ENCODE measurements at places on chromosomes 5 and 9.
A peak's percentile ranks its signal among the peaks of the same experiment; 100 is the strongest.

DNA sequence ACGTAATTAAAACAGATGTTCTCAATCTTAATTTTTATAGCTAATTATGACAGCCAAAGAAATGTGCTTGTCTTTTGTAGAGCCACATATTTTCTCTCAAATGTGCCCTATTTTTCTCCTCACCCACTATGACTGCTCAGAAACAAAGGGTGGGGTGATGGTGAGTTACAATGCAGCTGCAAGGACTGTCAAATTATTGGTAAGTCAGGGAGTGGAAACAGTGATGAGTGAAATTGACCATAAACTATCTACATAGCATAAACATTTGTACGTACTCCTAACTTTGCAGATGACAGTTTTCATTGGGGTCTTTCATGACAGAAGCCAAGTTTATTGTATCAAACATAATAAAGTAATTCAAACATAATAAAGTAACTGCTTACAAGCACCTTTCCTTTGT, 215.9 kb downstream of the MCTP1 start:
- DNase-seq = no peak

DNA sequence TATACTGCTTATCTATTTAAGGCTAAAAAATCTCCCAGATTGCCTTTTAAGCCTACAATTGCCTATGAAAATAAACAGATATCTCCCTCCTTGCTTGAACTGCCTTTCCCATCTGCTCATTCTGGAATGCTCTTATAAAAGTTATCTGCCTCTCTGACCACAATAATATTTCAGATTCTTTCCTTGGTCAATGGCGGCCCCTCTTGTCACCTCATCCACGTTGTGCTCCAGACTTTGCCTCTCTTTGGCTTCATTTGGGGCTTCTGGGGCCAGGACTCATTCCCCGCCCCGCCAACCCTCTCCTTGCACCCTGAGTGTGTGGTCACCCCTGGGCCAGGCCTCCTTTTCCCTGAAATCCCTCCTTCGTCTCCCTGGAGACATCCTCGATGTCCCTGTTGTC, 110.0 kb upstream of the RPS23 start:
- DNase-seq = peak; percentile 89

DNA sequence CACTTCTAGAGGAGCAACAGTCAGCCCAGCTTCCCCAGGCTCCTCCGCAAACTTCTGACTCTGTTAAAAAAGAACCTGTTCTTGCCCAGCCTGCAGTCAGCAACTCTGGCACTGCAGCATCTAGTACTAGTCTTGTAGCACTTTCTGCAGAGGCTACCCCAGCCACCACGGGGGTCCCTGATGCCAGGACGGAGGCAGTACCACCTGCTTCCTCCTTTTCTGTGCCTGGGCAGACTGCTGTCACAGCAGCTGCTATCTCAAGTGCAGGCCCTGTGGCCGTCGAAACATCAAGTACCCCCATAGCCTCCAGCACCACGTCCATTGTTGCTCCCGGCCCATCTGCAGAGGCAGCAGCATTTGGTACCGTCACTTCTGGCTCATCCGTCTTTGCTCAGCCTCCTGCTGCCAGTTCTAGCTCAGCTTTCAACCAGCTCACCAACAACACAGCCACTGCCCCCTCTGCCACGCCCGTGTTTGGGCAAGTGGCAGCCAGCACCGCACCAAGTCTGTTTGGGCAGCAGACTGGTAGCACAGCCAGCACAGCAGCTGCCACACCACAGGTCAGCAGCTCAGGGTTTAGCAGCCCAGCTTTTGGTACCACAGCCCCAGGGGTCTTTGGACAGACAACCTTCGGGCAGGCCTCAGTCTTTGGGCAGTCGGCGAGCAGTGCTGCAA, 72.8 kb downstream of the NUP214 start:
- DNase-seq = no peak

- DNase-seq = no peak
Observed at GRCh38 chr5:53243403-53243802, 133.8 kb upstream of the MOCS2 start.

DNA sequence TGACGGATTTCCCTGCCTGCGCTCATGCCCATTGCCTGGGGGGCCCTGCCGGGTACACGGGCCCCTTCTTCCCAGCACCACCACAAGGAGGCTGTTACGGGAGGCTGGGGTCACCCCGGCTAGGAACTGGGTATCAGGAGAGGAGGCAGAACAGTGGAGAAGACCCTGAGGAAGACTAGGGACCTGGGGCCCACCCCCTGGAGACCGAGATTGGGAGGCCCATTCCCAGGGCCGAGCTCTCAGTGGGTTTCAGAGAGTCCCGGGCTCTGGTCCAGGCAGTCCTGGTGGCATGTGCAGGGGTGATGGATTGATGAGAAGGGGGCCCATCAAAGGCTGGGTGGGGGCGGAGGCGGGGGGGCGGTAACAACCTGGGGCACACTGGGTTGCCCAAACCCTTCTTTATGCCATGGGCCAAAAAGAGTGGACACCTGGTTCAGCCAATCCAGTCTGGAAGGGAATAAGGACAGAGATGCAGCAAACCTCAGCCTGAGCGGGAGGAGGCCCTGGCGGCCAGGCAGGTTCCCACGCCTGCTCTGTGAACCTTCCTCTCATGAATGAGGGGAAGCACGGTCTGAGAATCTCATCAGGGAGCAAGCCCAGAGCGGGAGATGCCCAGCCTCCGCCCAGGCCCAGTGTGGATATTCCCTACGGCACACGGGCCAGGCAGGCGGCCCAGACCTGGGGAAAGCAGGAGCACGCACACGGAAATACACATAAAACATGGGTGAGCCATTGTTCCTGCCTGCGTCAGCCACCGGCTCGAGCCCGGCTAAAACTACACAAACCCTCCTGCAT, 785 bp upstream of the P4HA2 start:
- no peak for DNase-seq

- DNase-seq = no peak
Observed at GRCh38 chr9:134929193-134930158, 11.8 kb upstream of the FCN1 start.

- DNase-seq = no peak
Observed at GRCh38 chr9:103226647-103227013, 231.5 kb downstream of the CYLC2 start.

DNA sequence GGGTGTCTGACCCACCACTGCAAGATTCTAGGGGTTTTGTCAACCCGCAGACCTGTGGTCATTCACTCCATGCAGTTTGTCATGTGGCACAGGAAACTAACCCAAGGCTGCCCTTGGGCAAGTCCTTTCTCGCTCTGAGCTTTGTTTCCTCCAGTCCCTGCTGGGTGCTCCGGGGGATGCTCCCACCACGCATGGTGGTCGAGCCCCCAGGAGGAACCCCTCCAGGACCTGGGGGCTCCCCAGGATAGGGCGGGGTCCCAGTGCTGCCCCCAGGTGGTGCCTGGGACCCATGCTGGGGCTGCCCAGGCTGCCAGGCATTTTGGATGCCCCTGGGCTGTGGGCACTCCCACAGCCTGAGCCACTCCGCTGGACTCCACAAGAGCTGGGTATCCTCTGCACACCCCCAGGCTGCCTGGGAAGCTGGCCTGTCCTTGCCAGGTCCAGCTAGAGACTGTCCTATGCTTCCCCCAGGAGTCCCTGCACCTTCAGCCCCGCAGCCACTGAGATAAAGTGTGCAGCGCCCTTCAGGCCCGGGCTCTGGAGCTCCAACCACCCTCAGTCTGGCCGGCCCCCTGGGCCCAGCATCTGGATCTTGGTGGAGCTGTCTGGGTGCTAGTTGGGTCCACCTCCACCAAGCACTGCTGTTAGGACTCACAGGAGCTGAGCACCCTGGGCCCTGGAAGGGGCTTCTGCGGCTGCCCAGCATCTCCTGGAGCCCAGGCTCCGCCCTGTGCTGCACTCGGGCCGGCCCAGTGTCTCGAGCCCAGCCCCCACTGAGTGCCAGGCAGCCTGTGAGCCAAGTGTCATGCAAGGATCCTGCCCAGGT, 104.3 kb downstream of the PHF2 start:
- no peak for DNase-seq

DNA sequence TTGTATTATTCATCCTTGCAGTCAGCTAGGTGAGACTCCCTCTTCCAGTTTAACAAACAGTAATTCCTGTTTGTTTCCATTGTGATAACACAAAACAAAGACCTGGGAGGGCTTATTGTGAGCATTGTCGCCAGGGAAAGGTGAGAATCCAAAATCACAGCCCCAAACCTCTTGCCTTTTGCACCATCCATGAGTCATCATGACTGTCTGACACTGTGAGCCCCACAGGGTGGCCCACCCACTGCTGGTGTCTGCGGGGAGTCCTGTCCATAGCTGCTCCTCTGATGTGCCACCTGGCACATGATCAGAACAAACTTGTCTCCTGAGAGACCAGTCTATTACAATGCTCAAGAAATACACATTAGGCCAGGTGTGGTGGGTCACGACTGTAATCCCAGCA, 33.7 kb upstream of the S1PR3 start:
- DNase-seq = no peak
